Endothelial cell (in vitro differentiated cells): ENCODE measurements at places on chromosomes 3 and 15.
A peak's percentile ranks its signal among the peaks of the same experiment; 100 is the strongest.

- peak; percentile 30 for DNase-seq
These were observed 70.7 kb downstream of the TOP2B start for GRCh38 chr3:25594007-25594502.

GRCh38 chr3:105458518-105459215, 92.0 kb downstream of the ALCAM start:
- no peak for DNase-seq

DNA sequence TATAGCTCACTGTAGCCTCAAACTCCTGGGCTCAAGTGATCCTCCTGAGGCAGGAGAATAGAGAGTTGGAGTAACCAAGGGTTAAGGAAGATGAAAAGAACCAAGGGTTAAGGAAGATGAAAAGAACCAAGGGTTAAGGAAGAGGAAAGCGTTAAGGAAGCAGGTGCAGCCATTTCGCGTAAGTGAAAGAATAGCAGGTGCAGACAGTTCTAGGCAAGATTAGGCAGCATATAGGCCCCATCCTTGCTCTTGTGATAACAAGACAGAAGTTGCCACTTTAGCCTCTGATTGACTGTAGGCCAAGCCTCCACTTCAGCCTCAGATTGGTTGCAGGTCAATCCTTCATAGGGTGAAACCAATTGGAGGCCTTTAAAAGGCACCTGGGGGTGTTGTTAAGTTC, 677.4 kb downstream of the PDCD6IP start:
- no peak for DNase-seq

DNA sequence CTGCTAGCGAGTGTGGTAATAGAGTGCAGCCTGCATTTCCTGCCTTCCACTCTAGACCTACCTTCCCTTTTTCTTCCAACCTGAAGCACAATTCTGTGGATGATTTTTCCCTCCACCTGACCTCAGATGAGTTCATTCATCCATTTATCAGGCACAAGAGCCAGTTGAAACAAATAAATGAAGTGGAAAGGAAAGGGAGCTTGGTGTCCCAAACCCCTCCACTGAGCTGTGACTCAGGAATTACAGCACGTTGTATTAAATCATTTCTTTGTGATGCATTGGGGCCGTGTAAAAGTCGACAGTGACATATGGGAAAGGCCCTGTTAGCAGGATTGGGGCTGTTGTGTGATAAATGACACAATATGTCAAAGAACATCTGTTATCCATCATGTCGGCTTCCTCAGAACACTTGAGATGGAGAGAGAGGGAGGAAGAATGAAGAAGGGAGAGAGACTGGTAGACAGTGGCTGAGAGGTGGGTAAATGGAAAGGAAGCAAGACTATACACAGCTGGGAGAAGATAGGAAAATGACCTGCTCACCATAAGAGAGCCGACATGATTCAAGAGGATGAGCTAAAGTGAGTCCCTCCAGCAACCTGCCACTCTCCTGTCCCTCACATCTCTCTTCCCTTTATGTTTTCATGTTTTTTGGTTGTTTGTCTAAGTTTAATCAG, 366.0 kb downstream of the AGBL1 start:
- DNase-seq: no peak

- no peak for DNase-seq
These were observed 9.1 kb downstream of the RBM15B start for GRCh38 chr3:51400166-51400565.

- DNase-seq: no peak
These were observed 287.0 kb downstream of the MEX3B start for GRCh38 chr15:81758818-81759284.

- peak; percentile 26 for DNase-seq
These were observed at the start of gene NUP210 for GRCh38 chr3:13420045-13420830. TSS of gene NUP210 (minus strand) at chr3:13420322. CDS start at chr3:13420226, 96 bp downstream.
